ENCODE measurements at places on chromosomes 2 and 18.
A peak's percentile ranks its signal among the peaks of the same experiment; 100 is the strongest.

DNA sequence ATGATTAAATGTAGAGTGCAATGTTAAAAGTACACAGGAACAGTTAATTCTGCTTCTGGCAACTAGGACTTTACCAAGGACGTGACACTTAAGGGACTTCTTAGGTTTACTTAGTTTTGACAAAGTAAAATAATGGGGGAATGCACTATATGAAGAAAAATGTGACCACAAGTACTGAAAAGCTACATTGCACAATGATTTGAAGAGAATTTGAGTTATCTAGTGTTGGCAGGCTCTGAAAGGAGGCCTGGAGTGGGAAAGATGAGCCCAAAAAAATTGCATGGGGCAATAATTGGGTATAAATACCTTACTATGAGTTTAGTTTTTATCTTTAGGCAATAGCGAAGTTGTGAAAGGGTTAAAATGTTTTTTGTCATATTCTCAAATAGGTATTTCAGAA is 173.7 kb downstream of the DOK6 start:
- DNase-seq = no peak

GRCh38 chr18:31590570-31590969 is 1.1 kb upstream of the TTR start:
- no peak for DNase-seq

- no peak for DNase-seq
Measured at GRCh38 chr2:141341444-141341843, 789.4 kb downstream of the LRP1B start.

GRCh38 chr2:69964353-69964841 is 3.0 kb upstream of the ASPRV1 start:
- DNase-seq = no peak

- no peak for DNase-seq
Measured at GRCh38 chr2:55703350-55703749, 9.7 kb upstream of the PNPT1 start.

GRCh38 chr2:209519271-209519670 is 95.4 kb downstream of the MAP2 start:
- DNase-seq = no peak

DNA sequence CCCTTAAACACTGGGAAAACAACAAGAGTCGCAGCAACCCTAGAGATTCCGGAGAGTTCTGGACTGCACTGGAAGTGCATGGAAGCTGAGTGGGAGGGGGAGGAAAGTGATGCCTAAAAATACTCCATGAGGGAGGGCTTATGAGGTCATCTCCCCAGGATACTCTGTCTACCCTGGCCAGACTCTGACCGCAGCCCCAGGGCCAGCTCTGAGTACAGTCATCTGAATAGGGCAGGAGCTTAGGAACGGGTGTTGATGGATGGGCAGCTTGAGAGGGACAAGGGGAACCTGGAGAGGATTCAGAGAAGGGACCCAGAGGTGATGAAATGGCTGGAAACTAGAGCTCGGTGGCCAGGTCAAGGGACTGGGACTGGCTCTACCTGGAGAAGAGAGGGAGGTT is 79.3 kb upstream of the IGFBP5 start:
- no peak for DNase-seq

DNA sequence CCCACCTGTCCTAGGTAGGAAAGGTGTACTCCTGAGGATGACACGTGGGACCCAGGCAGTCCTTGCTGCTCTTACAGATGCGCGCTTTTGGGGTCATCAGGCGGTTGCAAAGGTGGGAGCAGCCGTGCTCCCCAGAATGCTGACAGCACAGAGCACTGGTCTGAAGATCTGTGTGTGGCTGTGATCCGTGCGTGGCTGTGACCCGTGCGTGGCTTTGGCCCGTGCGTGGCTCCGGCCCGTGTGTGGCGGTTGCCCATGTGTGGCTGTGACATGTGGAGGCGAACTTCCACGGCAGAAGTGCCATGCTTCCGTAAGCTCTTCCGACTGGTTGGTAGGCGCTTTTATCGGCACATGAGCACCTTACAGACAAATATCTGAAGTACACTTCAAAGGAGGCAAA is 270.0 kb downstream of the AGAP1 start:
- DNase-seq = no peak

DNA sequence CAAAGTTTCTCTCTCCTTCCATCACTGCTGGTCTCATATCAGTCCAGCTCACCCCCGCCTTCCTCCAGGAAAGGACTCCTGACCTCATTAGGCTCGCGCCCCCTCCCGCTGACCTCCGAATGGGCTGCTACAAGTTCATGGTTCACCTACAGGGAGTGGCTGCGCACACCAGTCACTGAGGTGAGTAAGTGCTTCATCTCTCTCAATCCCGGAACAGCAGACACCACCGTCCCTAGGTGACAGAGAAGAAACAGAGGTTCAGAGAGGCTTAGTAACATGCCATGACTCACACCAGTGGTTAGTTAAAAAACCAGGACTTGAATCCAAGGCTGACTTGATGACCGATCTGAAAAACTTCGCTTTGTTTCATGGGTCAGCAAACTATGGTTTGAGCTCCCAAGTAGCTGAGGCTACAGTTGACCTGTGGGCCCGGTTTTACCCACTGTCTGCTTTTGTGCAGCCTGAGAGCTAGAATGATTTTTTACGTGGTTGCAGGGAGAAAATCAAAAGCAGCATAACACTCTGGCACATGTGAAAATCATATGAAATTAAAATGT is 42.0 kb downstream of the ZFP36L2 start:
- DNase-seq = peak; percentile 55

DNA sequence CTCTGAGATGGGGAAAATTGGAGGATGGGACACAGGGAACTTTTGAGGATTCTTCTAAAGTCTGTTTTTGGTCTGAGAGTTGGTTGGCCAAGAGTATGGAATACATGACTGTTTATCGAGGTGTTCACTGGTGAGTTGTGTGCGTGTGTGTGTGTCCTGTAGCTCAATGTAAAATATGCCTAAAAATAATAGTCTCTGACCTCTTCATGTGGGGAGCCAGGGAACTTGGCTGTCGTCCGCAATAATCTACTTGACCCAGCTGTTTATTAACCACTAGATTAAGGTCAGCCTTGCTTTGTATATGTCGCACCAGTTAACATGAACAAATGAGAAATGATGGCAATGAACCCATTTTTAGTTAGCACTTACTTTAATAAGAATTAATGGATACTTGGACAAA is 177.5 kb upstream of the TPO start:
- DNase-seq = no peak

GRCh38 chr18:6427286-6427685 is 12.6 kb upstream of the L3MBTL4 start:
- DNase-seq = no peak

- no peak for DNase-seq
Measured at GRCh38 chr2:161250864-161251436, 57.3 kb upstream of the PSMD14 start.

DNA sequence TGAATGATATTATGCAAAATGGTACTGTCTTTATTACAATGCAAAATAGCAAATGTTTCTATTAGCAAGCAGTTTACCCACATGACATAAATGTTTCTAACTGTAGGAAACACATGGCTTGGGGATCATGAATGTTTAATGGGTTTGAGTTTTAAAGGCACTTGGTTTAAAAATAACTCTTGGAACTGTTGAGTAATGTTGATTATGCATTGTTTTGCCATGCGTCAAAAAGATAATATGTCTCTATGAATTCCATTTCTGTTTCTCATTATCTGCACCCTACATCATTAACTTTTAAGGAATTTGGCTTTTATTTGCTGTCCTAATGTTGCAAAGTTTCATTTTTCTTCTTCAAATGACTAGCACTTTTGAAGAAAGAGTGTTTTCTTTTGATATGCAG is 1355.5 kb downstream of the SUCLG1 start:
- no peak for DNase-seq

DNA sequence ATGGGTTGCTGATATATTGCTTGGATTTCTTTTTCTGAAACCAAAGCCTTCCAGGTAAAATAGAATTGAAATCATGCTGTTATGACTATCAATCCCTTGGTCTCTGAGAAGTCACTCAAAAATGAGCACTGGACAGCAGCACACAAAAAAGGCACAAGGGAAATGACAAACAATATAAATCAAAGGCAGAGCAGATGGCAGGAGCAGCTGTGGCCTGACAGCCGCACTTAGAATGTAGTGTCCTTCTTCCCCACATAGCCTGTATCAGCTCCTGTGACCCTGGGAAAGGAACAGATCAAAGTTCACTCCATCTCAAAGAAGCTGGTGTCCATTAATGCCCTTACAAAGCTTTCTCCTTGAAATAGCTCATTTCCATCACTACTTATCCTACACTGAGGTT is 326.7 kb downstream of the SUCLG1 start:
- DNase-seq = no peak

GRCh38 chr2:104650405-104650996 is 203.4 kb upstream of the POU3F3 start:
- no peak for DNase-seq

DNA sequence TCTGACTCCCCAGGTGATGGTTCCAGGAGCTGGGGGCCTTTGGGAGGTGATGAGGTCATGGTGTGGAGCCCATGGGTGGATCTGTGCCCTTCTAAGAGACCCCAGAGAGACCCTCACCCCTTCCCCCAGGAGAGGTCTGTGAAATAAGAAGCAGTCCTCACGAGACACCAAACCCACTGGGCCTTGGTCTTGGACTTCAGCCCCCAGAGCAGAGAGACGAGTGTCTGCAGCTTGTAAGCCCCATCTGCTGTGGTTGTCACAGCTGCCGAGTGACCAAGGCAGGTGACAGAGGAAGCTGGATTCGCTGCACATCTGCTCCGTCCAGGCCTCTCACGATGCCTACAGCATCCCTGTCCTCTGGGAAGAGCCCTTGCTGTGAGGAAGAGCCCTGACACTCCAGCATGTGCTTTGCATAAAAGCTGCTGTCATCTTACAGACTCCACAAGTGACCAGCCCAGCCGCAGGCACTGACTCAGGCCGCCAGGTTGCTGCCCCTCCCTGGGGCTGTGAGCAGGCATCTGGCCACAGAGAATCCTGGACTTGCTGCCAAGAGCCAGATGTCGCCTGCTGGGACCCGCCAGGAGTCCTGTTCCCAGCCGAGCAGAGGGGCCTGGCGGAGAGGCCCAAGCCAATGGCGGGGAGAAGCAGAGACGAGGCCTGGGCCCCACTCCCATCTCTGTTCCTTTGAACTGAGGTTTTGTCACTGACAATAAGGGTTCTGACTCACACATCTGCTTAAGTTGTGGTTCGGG is 150.8 kb downstream of the PXDN start:
- no peak for DNase-seq

GRCh38 chr18:65415098-65415497 is 335.7 kb upstream of the CDH7 start:
- no peak for DNase-seq

- no peak for DNase-seq
Measured at GRCh38 chr18:2982452-2983269, 30.3 kb downstream of the LPIN2 start.

All from stimulated activated CD4-positive, alpha-beta T cell treated with anti-CD3 and anti-CD28 coated beads, TNF-alpha, amount 100 ng/mL, for 24 hours (primary cell).